Stimulated activated CD8-positive, alpha-beta memory T cell treated with anti-CD3 and anti-CD28 coated beads, Interleukin-7, amount 100 ng/mL, for 24 hours (primary cell): ENCODE measurements at places on chromosomes 11 and 22.

DNA sequence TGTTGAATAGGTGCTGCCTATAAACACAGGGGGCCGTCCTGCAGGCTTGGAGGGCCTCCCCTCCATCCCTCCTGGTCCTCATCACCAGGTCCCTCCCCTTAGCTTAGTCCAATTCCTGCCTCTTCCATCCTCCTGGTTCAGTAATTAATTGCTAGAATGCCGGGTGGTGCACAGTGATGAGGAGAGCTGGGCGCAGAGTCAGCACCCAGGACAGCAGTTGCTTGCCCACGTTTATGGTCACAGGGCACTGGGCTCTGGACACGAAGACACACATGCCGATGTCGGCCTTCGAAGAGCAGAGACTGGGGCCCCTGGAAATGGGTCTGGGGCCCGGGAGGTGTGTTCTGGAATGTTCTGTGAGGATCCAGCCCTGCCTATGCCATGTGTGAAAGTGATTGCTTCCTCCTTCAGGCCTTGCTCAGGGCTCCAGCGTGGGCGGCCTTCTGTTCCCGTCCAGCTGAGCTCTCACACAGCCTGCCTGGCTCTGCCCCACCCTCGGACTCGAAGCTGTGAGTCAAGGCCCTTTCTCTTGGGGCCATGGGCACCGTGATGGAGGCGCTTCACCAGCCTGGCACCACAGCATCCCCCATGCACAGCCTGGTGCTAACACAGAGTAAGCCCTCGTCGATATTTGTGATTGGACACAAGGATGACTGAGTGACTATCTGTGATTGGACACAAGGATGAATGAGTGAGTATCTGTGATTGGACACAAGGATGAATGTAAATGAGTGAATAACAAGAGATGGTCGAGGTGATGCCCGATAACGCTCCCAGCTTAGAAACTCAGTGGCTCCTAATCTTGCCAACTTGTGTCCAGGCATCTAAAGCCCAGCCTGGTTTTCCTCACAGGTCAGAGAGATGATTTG lies 884.7 kb downstream of the BRD1 start:
- DNase-seq: no peak

GRCh38 chr11:67120881-67121710 lies 2.0 kb downstream of the KDM2A start:
- no peak for DNase-seq

- DNase-seq: no peak
These were observed 75.1 kb downstream of the BUD13 start for GRCh38 chr11:116697639-116698038.

GRCh38 chr11:67584881-67585873 lies 1.6 kb downstream of the GSTP1 start:
- no peak for DNase-seq

- DNase-seq: no peak
These were observed 2.3 kb upstream of the SYVN1 start for GRCh38 chr11:65136515-65137096.

GRCh38 chr11:35531246-35531645 lies 5.8 kb upstream of the PAMR1 start:
- no peak for DNase-seq

- no peak for DNase-seq
These were observed 13.3 kb downstream of the TTC38 start for GRCh38 chr22:46280999-46281623.

DNA sequence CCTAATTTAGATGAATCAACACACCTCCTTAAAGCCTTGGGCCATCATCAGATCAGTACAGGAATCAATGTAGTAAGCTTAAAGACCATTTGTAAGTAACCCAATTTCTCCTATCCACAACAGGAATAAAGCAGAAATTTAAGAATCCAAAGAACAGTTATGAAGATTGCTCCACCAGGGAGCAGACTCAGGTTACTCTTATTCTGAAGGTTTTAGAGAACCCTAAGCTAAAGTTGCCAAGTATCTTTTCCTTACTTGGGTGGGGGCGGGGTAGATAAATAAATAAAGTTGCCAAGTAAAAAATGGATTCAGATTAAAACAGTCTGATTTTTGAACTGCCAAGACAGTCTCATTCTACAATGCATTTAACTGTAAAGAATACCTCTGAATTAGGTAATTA lies 18.1 kb downstream of the CKAP5 start:
- DNase-seq: no peak

- DNase-seq: no peak
These were observed 67.3 kb upstream of the CREB3L1 start for GRCh38 chr11:46210133-46210636.

DNA sequence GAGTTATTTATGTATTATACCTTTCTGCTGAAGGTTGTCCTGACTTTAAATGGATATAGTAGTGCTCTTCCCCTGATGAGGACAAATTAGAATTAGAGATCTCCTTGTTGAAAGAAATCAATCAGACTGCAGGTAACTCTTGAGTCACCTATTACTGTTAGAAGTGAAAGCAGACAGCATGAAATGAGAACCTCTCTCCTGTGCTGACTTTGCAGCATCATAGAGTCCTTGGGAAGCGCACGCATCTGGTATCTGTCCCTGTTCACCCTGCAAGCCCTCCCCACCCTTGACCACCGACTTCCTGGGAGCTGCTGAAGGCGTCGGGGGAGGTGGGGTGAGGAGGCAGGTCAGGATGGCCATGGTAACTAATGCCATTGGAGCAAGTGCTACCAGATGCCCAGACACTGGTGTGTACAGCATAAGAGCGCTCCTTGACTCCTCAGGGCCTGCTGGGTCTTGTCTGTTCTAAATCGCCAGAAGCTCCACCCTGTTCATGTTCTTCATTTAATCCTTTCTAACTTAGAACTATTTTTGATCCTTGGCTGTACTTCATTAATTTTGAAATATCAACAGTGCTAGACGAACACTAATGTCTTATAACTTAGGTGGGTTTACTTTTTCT lies 143.9 kb downstream of the WNT7B start:
- no peak for DNase-seq

DNA sequence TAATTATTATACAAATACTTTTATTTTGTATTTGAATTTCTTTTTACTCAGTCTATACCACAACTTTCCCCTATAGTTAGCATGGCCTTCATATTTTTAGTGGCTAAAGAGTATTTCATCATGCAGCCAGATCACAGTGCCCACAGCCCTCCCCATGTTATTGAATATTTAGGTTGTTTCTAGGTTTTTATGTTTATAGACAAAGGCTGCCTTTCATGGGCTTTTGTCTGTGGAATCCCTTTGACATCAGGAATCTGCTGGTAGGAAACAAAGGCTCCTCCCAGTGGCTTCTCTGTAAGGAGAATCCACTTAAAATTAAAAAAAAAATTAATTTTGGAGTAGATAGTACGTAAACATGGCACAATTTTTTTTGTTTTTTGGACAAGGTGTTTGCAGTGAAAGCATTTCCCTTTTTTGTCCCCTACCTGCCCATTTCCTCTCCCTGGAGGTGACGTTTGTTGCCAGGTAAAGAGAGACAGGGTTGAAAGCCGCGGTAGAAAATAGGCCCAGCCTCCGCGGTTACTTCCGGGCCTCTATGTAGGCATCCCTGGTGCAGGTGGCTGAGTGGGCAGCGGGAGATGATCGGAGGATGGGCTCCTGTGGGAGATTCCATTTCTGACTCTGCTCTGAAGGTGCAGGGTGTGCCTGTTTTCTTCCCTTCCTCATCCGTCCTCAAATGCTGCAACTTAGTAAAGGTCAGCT lies 82.2 kb upstream of the OR4B1 start:
- DNase-seq: no peak
